HEK293T (cell line): ENCODE measurements at places on chromosomes 6 and 20.
A peak's percentile ranks its signal among the peaks of the same experiment; 100 is the strongest.

GRCh38 chr6:137738931-137739504 is 128.0 kb upstream of the TNFAIP3 start:
- no peak for DNase-seq

DNA sequence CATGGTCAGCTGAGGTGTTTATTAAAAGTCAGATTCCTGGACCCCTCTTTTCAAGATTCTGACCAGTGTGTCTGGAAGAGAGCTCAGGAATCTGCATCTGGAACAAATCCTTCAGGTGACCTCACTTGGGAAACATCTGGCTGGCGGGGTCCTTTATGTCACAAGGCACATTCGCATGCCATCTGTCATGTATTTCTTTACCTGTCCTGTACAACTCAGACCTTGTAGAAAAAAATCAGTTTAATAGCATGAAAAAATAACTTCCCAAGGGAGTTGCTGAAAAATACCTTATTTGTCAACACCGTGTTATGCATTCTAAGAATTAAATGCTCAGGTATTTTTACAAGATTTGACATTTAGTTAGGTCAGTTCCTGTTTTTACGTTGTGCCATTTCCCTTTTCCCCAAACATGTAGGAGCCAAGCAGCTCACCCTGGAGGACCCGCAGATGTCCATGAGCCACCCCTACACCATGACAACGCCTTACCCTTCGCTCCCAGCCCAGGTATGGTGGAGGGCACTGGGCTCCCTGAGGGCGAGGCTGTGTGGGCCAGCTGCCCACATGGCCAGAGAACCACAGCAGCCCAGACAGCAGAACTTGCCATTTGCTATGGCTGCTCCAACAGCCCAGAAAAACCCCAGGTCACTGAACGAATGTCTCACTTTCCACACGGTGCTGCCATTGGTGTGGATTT is 4.0 kb downstream of the IRF4 start:
- no peak for DNase-seq

DNA sequence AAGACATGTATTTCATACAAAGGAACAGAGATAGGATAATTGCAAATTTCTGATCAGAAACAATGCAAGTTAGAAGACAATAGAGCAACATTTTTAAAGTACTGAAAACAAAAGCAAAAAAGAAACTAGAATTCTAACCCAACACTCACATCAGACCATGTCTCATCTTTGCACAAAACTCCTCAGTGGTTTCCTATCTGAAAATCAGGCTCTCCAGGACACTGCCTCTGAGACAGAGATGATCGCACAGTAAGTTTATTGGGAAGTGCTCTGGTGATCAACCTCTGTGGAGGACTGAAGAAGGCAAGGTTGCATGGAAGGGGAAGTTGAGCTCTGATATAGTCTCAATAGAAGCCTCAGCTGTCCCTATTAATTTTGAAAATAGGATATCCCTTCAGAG is 2.3 kb upstream of the TTBK1 start:
- no peak for DNase-seq

DNA sequence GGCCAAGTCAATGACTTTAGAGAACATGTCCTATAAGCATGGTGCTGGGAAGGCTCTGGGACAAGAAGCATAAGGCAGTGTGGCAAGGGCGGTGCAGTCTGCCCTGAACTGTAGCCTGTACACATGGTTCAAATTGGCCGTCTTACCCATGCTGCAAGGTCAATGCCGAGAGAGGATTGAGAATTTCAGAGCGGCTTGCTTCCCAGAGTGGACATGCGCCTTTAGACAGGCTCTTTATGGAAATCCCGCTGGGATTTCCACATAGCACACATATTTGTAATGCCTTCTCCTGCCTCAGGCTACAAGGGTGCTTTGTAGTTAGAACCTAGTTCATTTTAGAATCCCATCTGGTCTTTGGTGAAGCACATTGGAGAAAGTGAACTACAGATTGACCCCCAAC is 36.1 kb upstream of the CEP162 start:
- DNase-seq = no peak

GRCh38 chr6:34272013-34272926 is 23.5 kb upstream of the SMIM29 start:
- no peak for DNase-seq

DNA sequence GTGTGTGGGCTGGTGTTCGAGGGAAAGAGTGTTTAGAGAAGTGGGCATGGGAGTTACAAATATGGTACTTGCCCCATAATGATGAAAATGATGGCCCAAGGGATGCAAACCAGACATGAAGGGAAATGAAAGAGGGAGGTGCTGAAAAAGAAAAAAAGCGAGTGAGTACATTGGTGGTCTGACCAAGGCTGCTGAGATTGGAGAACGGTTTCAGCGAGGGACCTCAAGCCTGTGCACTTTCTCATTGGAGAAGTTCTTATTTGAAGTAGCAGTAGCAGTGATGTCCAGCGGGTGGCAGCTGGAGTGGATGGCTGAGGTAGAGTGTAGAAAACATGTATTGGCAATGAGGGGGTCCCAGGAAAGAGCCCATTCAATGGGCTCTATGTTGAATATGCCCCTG is 54.8 kb downstream of the TNFAIP3 start:
- peak; percentile 31 for DNase-seq

DNA sequence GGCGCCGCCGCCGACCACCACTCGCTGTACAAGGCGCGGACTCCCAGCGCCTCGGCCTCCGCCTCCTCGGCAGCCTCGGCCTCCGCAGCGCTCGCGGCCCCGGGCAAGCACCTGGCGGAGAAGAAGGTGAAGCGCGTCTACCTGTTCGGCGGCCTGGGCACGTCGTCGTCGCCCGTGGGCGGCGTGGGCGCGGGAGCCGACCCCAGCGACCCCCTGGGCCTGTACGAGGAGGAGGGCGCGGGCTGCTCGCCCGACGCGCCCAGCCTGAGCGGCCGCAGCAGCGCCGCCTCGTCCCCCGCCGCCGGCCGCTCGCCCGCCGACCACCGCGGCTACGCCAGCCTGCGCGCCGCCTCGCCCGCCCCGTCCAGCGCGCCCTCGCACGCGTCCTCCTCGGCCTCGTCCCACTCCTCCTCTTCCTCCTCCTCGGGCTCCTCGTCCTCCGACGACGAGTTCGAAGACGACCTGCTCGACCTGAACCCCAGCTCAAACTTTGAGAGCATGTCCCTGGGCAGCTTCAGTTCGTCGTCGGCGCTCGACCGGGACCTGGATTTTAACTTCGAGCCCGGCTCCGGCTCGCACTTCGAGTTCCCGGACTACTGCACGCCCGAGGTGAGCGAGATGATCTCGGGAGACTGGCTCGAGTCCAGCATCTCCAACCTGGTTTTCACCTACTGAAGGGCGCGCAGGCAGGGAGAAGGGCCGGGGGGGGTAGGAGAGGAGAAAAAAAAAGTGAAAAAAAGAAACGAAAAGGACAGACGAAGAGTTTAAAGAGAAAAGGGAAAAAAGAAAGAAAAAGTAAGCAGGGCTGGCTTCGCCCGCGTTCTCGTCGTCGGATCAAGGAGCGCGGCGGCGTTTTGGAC is 2.0 kb downstream of the SOX4 start:
- peak; percentile 16 for DNase-seq

- no peak for DNase-seq
Observed at GRCh38 chr20:17560344-17561074, 9.4 kb upstream of the DSTN start.

- DNase-seq = no peak
Observed at GRCh38 chr6:50585441-50586330, 127.6 kb upstream of the TFAP2D start.

DNA sequence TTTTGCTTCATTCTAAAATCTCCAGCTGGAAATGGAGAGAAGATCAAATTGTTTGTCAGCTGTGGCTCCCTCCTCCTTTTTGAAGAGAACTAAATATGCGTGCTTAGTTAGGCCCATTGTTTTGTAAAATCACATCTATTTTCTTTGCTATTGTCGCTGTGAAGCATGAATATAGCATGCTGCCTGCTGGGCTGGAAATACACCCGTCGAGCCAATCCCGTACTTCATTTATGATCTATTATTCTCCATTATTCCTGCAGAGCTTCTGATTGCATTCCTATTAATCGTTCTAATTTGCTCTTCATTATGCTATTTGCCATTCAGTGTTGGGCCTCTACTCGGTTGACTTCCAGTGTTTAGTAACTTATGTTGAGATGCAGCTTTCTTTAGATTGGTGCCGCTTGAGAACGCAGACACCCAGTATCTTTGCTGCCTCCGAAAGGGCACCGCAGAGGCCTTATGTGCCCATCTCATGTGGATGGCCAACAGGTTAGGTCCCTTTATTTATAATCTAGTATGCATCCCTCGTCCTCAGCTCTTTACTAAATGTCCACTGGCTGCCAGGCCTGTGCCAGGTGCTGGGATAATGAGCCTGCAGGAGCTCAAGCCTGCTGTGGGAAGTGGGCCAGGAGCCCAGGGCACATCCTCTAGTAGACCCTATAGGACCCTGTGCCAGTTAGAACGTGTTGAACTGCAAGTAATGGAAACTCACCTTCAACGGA is 45.6 kb downstream of the FAM50B start:
- no peak for DNase-seq

DNA sequence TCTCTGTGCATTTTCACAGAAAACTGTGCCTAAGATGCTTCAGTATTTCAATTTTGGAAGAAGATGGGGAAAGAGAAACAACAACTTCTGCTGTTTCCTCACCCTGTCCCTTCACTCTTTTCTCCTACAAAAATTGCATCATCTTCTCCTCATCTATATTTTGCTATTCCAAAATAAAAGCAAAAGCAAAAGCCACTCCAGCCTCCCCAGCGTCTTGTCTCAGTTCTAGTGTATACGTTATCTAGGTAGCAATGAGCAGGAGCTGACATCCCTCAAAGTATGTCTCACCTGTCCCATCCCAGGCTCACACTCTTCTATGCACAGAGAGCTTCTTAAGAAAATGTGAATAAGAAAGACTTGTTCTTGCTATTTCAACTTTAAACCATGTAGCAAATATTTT is 163.8 kb upstream of the TAB2 start:
- DNase-seq = no peak

DNA sequence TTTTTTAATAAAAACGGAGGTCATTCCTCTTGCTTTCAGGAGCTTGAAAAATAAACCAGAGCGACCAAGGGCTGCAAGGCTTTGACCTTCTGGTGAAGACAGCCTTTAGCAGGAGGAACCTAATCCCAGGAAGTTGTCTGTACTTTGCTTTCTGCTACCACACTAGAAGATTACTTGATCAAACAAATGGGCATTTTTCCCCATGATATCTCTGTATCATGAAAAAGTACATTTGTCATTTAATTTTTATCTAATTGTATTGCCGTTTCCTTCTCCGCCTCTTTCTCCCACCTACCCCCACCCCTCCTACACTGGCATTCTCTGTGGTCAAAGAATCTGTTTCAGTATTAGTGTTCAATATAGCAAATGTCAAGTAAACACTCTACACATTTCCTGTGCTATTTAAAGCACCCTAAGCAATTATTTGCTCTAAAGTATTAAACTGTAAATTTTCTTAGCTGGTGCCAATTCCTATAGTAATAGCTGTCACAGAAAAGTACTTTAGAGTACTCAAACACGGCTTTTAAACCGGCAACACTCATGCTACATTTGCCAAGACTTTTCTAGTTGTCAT is 29.7 kb downstream of the ATXN1 start:
- no peak for DNase-seq

- no peak for DNase-seq
Observed at GRCh38 chr6:149138699-149139294, 178.7 kb upstream of the TAB2 start.
